ENCODE measurements at places on chromosomes 2 and 18. TPM values are rescaled to one million over a fixed set of nuclear protein-coding genes. Genes with fewer than 3 reads are reported as not detected.

GRCh38 chr2:14761118-14761517, 128.6 kb downstream of the LRATD1 start:
- H3K27ac ChIP-seq, result no peak overlapping the region
- no peaks in the 10 kb centered on the region for H3K27me3 ChIP-seq

- H3K27ac ChIP-seq, result no peak overlapping the region
- no peak for DNase-seq
- H3K27me3 ChIP-seq, result no peaks in the 10 kb centered on the region
- H3K4me3 ChIP-seq, result no peak overlapping the region
- H3K4me1 ChIP-seq, result no peaks in the 10 kb centered on the region
Measured at GRCh38 chr2:146129231-146129630, 1609.3 kb upstream of the ZEB2 start.

SLC5A7 gene
- not detected for total RNA-seq

DNA sequence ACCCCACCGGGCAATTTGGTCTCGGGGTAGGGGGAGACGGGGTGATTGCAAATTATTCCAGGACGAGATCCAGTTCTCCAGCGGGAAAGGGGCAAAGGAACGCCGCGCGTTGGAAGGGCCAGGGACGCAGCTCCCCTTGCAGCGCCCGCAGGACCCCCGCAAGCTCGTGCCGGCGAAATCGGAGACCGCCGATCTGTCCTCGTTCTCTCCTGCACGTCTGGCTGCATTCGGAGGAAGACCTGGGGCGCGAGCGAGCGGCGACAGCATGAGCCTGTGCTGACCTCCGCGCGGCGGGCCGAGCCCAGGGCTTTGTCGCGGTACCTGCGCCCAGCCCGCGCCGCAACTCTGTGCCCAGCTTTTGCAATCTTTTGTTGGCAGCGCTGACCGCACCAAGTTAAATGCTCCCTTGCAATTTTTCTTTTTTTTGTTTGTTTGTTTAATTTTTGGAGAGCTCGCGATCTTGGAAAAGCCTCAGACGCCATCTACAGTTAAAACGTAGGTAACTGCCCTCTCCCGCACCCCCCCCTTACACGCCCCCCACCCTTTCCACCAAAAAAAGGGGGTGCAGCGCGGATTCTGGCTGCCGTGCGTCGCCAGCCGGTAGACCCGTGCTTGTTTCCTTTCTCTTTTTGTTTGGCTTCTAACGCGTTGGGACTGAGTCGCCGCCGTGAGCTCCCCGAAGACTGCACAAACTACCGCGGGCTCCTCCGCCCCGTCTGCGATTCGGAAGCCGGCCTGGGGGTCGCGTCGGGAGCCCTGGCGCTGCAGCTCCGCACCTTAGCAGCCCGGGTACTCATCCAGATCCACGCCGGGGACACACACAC, 667 bp downstream of the TRIB2 start:
- H3K27me3 ChIP-seq, result no peaks in the 10 kb centered on the region
- H3K27ac ChIP-seq, result peak overlapping the region; percentile 94
- peak; percentile 82 for DNase-seq
- H3K4me3 ChIP-seq, result peak overlapping the region; percentile 96

OTOS gene
- total RNA-seq, result not detected

DNA sequence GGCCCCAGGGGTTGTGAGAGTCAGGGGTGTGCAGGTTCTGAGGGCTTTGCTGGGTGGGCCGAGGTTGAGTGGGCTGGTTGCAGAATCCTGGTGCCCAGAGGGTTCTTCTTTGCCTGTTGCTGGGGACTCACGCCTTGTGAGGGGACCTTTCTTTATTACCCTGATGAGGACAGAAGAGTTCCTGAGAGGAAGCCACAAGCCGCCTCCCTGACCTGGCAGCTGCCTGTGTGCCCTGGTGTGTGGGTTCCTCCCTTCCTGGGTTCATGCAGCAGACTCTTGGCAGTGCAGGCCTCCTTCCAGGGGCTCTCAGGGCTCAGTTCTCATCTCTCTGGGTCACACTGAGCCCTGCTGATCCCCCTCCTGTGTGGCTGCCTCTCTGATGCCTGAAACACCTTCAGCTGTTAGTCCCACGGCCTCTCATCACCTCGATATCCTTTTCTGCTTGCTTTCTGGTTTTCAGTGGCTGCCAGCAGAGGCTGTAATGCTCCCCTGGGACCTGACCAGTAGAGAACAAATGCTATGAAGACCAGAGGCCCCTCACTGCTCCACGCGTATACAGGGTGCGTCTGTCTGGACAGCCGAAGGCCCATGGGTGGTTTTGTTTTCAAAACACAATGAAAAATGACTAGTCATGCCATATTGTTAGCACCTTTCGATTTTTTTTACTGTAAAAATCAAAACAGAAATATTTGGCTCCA, 191.3 kb downstream of the AGAP1 start:
- no peaks in the 10 kb centered on the region for H3K36me3 ChIP-seq
- DNase-seq, result no peak
- no peak overlapping the region for H3K27ac ChIP-seq

DNA sequence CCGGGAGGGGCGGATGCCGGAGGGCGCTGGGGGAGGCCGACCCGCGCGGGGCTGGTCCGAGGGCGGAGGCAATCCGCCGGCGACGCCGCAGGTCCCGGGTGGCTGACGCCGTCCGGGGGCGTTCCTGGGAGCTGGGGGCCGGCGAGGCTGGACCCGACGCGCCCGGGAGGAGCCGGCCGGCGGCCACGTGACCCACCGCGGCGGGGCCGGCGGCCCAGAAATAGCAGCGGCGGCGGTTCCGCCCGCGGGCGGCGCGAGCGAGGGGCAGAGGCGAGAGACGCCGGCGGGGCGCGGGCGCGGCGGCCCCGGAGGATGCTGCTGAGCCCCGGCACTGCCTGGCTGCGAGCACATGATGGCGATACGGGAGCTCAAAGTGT, at the start of gene RAB31:
Gene RAB31 (plus strand): TSS at position 245 of the 377 bp plus-strand sequence. CDS start 105 bp downstream, at position 350.
- no peak for DNase-seq
- H3K4me3 ChIP-seq, result peak within 1 kb of the TSS; percentile 83
- peaks cover 43% of the 10 kb centered on the region for H3K4me1 ChIP-seq
- no peaks in the 10 kb centered on the region for H3K27me3 ChIP-seq
- 0 out of 2 replicates have a peak, but pooled peaks cover 7% of the 10 kb centered on the region for H3K36me3 ChIP-seq
- peak within 1 kb of the TSS; percentile 2 for H3K27ac ChIP-seq

DNA sequence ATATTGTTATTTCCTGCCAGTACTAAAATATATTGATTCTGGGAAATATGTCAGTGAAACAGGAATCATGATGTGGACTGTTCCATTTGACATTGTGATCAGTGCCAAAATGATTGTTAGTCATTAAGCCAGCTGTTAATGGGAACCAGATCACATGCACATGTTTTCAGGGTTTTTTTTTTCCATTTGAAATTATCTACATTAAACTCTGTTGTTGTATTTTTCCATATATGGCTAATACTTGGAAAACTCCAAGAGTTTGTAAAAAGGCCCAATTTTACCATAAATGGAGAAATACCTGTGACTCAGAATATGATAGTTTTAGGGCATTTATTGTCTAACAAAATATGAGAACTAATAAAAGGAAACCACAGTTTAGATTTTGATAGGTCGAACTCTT, 13.4 kb downstream of the ITGAV start:
- H3K4me3 ChIP-seq, result no peak overlapping the region
- no peak for DNase-seq
- H3K27ac ChIP-seq, result no peak overlapping the region
- H3K36me3 ChIP-seq, result no peaks in the 10 kb centered on the region
- H3K27me3 ChIP-seq, result no peaks in the 10 kb centered on the region

DNA sequence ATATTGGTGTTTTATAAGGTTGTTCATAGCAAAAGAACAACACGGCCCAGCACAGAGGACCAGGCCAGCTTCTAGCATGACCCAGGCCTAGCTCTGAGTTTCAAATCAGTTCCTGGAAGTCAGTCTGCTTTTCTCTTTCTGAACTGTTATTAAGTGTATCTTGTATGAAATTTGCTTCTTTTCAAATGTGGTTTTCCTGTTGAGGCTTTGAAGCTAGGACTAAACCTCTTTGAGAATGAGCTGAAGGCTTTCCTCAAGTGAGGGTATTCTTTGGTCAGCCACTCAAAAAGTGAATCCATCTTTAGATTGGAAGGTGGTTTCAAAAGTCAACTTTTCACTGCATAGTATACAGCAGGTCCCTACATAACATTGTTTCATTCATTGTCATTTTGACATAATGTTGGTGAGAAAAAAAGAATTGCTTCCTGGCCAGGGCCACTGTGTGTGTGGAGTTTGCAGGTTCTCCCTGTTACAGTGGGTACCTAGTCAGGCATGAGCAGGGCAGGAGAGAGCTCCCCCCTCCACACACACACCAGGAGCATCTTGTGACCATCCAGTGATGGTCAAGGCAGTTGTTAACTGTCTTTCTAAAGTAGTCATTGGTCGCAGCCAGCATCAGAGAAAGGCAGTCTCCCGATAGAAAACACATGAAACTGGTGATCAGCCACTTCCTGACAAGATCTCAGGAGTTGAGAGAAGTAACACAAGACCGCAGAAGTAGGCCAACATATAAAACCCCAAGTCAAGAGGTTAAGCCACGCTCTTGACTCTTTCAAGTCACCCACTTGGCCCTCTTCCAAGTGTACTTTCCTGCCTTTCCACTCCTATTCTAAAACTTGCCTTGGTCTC, 6.7 kb upstream of the ACAA2 start:
- H3K4me1 ChIP-seq, result no peaks in the 10 kb centered on the region
- H3K27ac ChIP-seq, result no peak overlapping the region

- H3K4me3 ChIP-seq, result no peak overlapping the region
- H3K27ac ChIP-seq, result no peak overlapping the region
- no peak for DNase-seq
- no peaks in the 10 kb centered on the region for H3K4me1 ChIP-seq
- no peaks in the 10 kb centered on the region for H3K36me3 ChIP-seq
Measured at GRCh38 chr18:55316486-55317184, 271.4 kb downstream of the TCF4 start.

DES gene
- total RNA-seq, result 0.60 TPM

GATA6 gene
- total RNA-seq, result 12.3 TPM

- H3K27me3 ChIP-seq, result no peaks in the 10 kb centered on the region
- H3K27ac ChIP-seq, result no peak overlapping the region
- H3K4me1 ChIP-seq, result no peaks in the 10 kb centered on the region
- no peaks in the 10 kb centered on the region for H3K36me3 ChIP-seq
Measured at GRCh38 chr2:34836361-34836760, 1237.3 kb upstream of the FAM98A start.

TTN gene
- not detected for total RNA-seq

ACTG2 gene
- total RNA-seq, result not detected

GRCh38 chr2:84880645-84881521, at the start of gene TRABD2A:
TRABD2A (minus strand) TSS chr2:84881084; CDS start chr2:84881039, 45 bp downstream.
- peaks cover 47% of the 10 kb centered on the region for H3K27me3 ChIP-seq
- H3K27ac ChIP-seq, result no peak within 1 kb of the TSS
- H3K36me3 ChIP-seq, result no peaks in the 10 kb centered on the region
- DNase-seq, result no peak
- peak within 1 kb of the TSS; percentile 59 for H3K4me3 ChIP-seq

- peaks cover 24% of the 10 kb centered on the region for H3K27me3 ChIP-seq
- H3K27ac ChIP-seq, result no peak overlapping the region
- H3K4me3 ChIP-seq, result no peak overlapping the region
- no peak for DNase-seq
Measured at GRCh38 chr2:233922471-233922870, 5.3 kb downstream of the TRPM8 start.

CCDC68 gene
- total RNA-seq, result 2.9 TPM

NTSR2 gene
- total RNA-seq, result not detected

ABCB11 gene
- not detected for total RNA-seq

KIF5C gene
- total RNA-seq, result 0.23 TPM

TUBA3E gene
- not detected for total RNA-seq

DNA sequence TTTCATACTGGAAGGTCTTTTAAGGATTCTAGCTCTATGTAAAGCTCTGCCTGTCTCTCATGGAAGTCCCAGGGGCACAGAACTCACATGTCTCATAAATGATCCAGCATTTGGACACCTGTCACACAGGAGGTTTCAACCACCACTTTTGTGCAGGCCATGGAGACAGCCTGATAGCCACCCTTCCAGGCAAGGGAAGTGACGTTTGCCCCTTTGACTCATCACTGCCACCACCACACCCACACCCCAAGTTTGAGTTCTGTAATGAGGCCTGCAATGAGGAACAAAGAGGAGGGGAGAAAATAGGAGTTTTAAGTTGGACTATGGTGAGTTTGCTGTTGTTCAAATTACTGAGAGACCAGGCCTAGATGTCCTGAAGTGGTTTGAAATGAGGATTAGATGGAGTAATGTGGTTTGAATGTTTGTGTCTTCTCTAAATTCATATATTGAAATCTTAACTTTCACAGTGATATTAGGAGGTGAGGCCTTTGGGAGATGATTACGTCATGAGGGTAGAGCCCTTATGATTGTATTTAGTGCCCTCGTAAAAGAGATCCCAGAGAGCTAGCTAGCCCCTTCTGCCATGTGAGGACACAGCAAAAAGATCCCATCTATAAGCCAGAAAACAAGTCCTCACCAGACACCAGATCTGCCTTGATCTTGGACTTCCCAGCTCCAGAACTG, 175.3 kb upstream of the EPHA4 start:
- 0 out of 2 replicates have a peak, but pooled peaks cover 4% of the 10 kb centered on the region for H3K4me1 ChIP-seq
- DNase-seq, result no peak
- H3K27me3 ChIP-seq, result no peaks in the 10 kb centered on the region

ALPI gene
- not detected for total RNA-seq

DNA sequence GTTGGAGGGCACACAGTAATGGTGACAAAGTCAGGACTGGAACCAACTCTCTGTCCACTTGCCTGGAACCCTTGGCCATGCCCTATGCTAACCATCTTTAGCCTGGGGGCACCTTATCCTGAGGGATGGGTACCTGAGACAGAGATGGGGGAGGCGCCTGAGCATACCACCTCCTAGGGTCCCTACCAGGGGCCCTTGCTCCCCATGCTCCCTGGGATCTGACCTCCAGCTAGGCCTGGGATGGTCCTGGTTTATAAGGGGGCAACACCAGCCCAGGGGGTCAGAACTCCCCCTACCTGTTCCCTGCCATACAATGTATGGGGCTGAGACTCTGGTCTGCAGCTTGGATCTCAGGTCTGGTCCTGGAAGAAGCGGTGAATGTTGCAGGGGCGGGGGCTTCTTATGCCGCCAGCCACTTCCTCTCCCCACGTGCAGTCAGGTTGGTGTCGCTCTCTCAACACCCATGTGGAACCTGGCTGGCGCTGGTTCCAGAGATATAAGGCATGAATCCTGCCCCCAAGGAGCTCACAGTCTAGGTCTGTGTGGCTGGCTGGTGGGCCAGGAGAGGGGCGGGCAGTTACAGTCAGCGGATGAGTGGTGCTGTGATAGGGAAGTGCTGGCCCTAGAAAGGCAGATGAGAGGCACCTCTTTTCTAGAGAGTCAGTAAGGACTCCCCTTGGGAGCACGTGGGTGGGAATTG, 3.8 kb upstream of the TOGARAM2 start:
- H3K4me1 ChIP-seq, result peaks cover 39% of the 10 kb centered on the region
- DNase-seq, result no peak
- peak overlapping the region; percentile 50 for H3K27ac ChIP-seq
- H3K27me3 ChIP-seq, result no peaks in the 10 kb centered on the region
- no peaks in the 10 kb centered on the region for H3K36me3 ChIP-seq

Data from PC-9 (cell line).